GOT3 (cell line): ENCODE measurements at places on chromosomes 2 and 18.

DNA sequence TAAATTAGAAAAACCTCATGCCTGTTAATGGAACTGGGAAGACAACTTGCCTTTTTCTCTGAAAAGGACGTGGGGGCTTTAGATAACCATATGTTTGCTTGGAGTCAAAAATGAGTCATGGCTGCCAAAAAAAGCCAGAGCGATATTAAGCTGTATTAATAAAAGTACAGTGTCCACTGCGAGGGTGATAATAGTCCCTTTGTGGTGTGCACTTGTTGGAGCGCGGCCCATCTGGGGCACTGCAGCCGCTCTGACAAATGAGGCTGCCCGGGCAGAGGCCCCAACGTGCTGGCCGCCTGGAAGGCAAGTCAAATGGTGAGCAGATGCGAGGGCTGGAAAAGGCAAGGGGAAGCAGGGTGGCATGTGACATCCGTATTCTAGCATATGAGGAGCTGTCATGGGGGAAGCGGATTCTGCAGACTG, 103.3 kb upstream of the NCK2 start:
- no peak for DNase-seq

DNA sequence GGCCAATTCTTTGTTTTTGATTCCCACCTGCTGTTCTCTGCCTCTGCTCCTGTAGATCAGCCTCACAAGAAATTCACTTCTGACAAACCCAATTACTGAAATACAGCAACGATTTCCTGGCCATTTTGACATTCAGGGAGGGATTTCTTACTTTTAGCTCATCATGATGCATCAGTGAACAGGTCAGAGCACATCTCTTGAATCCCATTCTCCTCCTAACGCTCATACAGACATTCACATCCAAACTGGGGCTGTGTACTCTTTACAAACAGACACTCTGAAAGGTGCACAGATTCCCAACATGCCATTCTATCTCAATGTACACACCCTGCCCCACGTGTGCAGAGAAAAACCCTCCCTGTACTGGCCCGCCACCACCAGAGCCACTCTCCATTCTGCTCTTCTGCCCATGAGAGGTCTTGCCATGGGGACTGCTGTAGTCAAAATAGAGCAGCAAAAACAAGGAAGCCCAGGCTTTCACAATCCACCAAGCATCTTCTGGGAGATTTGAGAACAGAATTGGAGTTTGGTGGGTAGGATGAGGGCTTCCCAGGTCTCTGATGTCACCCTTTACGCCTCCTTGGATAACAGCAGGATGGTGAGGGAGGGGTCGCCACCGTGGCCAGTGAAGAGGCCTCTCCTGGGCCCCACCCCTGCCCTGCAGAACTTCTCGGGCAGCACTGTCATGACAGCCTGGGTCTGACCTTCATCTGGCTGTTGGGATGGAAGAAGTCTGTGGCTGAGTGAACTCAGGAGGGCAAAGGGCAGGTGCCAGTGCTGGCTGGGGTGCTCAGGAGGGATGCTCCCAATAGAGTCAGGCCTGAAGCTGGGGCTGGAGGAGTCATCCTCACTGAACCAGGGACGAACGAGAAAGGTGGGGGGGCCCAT, 41.9 kb upstream of the ZFP36L2 start:
- DNase-seq = no peak

DNA sequence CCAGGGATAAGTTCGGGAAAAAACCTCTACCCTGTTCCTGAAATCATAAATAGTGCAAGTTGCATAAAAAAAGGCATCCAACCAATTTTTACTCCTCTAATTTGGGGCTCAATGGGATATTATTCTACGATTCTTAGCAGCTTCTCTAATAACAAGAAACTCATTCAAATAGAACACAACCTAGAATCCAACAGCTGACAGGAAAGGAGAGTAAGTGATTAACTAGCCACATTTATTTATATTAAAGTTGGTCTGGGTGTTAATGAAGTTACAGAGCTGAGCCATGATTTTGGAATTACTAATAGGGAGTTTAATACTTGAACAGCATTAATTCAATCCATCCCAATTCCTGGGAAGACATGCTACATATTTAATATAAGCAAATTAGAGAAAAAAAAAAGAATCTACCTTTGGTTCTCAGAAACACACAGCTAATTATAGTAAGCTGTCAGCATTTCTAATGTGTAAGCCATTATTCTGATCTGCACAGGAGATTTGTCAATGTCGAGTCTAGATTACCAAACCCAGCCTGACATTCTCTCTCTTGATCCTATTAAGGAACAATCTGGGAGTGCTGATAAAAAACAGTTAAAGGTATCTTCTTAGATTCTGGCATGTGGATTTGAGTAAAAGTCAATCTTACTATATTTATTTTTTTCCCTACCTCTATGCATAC, 267.7 kb downstream of the NBAS start:
- no peak for DNase-seq

GRCh38 chr18:4260107-4260506, 195.0 kb downstream of the DLGAP1 start:
- no peak for DNase-seq

GRCh38 chr2:44941551-44942234, at the start of gene SIX3:
Gene SIX3 (plus strand): TSS chr2:44941702. CDS start chr2:44942105, 403 bp downstream.
- no peak for DNase-seq

GRCh38 chr2:189608795-189609422, 28.3 kb upstream of the SLC40A1 start:
- DNase-seq = no peak

GRCh38 chr2:27714851-27715291, 51.2 kb downstream of the SLC4A1AP start:
- DNase-seq = no peak
